ENCODE measurements at places on chromosomes 12 and 14.
A peak's percentile ranks its signal among the peaks of the same experiment; 100 is the strongest.

DNA sequence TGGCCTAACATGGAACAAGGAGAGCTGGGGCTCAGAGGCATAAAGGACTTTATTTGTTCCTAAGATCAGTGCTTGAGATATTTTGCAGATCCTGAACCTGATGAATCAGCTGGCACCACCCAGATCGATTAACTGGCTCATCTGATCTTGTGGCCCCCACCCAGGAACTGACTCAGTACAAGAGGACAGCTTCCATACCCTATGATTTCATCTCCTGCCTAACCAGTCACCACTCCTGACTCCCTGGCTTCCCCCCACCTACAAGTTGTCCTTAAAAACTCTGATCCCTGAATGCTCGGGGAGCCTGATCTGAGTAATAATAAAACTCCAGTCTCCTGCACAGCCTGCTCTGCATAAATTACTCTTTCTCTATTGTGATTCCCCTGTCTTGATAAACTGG lies 5.1 kb downstream of the C12orf56 start:
- DNase-seq = peak; percentile 32

- DNase-seq = no peak
These were observed 124.6 kb downstream of the RFLNA start for GRCh38 chr12:124419292-124420040.

- DNase-seq = no peak
These were observed 5.8 kb upstream of the MFAP5 start for GRCh38 chr12:8668441-8668840.

GRCh38 chr14:94890785-94891184 lies 120.9 kb upstream of the GSC start:
- DNase-seq = no peak

DNA sequence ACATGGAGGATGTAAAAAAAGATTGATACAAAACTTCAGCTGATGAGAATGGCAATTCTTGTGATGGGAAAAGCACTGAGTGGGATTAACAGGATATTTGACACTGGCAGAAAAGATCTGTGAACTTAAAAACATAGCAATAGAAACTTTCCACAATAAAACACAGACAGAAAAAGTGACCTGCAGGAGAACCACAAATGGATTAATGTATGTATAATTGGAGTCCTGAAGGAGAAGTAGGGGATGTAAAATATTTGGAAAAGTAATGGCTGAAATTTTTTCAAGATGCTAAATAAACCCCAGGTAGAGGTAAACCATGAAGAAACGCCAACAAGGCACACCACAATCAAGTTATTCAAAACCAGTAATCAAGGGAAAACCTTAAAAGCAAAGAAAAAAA lies 130.8 kb upstream of the C14orf180 start:
- DNase-seq = no peak
